ENCODE measurements at places on chromosomes 4 and X.

GRCh38 chr4:23070848-23071570 is 378.3 kb downstream of the GBA3 start:
- no peak for DNase-seq

- no peak for DNase-seq
Observed at GRCh38 chr4:13464543-13464942, 19.6 kb downstream of the RAB28 start.

GRCh38 chr4:152172146-152172545 is 363.7 kb downstream of the FBXW7 start:
- no peak for DNase-seq

DNA sequence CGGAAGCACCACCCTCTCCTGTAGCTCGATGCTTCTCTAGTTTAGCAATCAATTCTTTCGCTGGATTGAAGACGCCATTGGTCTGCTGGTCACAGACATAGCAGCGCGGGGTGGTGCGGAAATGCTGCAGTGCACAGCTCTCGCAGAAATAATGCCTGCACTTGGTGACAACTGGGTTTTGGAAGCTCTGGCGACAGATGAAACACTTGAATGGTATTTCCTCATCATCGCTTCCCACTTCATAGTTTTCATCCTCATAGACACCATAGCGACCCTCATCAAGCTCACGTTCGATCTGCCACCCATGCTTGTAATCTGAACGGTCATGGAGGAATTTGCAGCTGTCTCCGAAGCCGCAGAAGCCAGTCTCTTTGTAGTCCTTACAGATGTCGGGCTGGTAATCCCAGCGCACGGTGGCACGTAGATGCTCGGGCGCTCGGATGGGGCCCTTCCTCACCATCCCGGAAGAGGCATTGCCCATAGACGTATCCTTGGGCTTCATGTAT is 854 bp downstream of the RNF113A start:
- peak; percentile 16 for DNase-seq

DNA sequence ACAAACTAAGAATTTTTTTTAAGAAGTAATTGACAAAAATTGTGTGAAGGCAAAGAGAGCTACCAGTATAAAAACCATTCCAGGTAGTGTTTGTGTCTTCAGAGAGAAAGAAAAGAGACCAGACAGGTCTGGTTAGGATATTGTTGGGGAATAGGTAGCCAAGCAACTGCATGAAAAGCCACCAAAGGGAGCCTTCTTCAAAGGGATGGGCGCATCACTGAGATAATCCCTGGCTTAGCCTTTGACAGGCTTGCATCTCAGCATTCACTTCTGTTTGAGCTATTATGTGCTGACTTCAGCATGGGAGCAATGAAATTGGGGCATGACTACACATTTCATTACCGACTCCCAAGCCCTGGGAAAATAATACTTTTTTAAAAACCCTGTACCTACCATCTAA is 496.6 kb downstream of the IL1RAPL1 start:
- DNase-seq: no peak

DNA sequence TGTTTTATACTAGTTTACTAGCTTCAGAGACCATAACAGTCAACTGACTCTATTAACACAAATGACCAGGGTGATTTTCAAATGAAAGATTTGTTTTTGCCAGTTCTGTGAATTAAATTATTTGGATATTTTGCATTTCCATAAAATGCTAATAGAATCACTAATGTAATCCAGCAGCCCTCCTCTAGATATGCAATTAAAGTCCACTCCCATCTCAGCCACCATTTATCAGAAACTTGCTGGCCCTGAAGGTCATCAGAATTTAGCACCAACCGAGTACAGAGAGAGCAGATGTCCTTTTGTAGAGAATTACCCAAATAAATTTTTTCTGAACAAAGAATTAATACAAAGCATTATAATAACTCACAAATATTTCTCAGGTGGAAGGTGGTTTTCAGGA is 531.1 kb upstream of the SLIT2 start:
- DNase-seq: no peak

GRCh38 chrX:104913348-104913747 is 307.1 kb downstream of the TEX13A start:
- DNase-seq: no peak

DNA sequence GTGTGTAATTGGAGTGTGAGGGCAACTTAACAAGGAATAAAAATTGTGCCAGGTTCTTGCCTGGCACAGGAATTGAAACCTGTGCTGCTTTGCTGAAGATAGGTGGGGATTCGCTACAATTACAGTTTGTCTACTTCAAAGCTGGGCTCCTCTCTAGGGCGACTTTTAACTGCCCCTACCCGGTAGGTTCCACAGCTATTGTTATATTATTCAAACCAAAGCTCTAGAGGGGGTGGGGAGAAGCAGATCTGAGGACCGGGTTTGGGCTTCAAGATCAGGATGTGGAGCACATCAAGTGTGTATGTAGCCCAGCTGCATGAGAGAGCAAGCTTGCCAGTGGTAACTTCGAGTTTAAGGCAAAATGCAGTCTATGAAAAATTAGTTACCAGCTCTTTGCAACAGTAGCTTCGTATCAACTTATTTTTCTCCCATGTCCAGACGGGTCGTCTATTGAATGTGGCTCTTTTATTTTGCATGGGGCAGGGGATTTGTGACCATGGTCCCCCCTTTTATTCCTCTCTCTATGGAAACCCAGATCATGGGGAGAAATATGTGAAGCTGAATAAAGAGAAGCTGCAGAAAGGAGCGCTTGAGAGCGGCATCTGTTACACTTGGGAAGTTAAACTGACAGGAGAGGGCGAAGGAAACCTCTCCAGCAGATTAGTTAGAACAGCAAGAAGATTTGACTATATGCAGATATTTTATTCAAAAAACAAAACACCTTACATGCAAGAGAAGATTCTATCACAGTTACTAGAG is 3.2 kb upstream of the POU3F4 start:
- DNase-seq: no peak

- no peak for DNase-seq
Observed at GRCh38 chrX:15129412-15129811, 140.5 kb downstream of the ASB9 start.

GRCh38 chrX:37380924-37381323 is 31.8 kb downstream of the PRRG1 start:
- no peak for DNase-seq

DNA sequence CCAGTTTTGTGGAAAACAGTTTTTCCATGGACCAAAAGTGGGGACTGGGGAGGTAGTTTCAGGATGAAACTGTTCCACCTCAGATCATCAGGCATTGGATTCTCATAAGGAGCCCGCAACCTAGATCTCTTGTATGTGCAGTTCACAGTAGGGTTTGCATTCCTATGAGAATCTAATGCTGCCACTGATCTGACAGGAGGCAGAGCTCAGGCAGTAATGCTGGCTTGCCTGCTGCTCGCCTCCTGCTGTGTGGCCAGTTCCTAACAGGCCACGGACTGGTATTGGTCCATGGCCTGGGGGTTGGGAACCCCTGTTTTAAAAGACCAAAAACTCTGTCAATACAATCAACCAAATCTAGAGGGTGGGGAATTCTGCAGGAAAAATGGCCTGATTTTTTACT is 100.0 kb upstream of the EOLA2 start:
- no peak for DNase-seq

DNA sequence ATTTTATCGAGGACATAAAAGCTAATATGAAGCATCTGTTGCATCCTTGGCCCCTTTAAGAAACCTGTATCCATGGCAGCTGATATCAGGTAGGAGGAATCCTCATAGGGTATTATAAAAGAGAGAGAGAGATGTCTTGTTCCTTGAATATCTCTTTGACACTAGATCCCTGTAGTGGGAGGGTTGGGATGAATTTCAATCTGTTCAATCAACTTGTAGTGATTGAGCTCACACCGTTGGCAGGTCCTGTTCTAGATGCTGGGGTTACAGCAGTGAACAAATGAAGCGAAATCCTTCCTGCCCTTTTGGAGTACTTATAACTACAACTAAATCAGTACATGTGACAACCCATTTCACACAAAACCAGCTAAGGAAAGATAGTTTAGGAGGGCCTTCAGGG is 35.3 kb upstream of the GATB start:
- DNase-seq: no peak

DNA sequence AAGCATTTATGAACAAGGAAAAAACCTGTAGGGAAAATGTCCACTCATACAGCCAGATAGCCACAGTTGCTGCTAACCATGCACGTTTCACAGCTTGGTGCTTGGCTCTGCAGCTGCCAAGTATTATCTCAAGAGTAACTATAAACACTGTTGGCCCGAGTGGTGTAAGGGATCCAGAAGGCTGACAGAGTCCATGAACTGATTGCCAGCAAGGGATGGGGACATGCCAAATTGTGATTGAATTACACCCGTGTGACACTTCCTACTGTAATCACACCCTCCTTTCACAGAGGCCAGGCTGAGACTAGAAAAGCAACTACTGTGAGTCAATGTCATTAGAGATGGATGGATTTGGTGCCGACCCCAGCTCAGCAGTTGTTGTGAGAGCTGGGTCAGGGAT is 223.9 kb upstream of the ANKRD50 start:
- DNase-seq: no peak

GRCh38 chr4:3399277-3400194 is 42.2 kb upstream of the HGFAC start:
- DNase-seq: no peak

DNA sequence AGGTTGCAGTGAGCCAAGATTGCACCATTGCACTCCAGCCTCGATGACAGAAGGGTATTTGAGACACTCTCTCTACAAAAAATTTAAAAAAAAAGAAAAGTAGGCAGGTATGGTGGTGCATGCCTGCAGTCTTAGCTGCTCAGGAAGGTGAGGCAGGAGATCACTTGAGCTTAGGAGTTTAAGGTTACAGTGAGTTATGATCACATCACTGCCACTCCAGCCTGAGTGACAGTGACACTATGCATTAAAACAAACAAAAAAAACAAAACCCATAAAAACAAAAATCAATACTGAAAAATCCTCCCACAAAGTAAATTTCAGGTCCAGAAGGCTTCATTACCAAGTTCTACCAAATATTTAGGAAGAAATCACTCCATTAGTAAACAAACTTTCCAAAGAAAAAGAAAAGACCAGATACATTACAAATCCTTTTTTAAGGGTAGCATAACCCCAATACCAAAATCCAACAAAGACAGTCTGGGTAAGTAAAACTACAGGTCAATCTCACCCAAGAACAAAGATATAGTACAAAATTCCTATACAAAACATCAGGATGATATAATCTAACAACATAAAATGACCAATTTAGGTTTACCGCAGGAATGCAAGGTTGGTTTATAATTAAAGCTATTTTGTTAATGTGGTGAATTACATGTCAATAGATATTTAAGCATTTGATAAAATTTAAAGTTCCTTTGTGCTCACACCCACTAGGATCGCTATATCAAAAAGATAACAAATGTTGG is 11.7 kb downstream of the NELFA start:
- DNase-seq: no peak

DNA sequence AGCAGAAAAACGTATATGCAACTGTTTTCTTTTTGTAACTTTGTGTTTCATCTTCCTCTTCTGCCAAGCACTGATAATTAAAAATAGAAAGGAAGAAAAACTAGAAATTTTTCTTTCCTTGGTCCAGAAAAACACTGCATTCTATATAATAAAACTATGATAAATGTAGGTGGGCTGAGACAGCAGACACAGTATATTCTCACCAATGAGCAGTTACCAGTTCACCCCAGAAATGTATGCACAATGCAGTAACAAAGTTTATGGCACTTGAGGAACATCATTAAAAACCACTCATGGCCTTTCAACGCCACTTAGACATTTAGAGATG is 79.4 kb downstream of the FAT1 start:
- DNase-seq: no peak

- no peak for DNase-seq
Observed at GRCh38 chrX:139093201-139093600, 381.7 kb upstream of the FGF13 start.

DNA sequence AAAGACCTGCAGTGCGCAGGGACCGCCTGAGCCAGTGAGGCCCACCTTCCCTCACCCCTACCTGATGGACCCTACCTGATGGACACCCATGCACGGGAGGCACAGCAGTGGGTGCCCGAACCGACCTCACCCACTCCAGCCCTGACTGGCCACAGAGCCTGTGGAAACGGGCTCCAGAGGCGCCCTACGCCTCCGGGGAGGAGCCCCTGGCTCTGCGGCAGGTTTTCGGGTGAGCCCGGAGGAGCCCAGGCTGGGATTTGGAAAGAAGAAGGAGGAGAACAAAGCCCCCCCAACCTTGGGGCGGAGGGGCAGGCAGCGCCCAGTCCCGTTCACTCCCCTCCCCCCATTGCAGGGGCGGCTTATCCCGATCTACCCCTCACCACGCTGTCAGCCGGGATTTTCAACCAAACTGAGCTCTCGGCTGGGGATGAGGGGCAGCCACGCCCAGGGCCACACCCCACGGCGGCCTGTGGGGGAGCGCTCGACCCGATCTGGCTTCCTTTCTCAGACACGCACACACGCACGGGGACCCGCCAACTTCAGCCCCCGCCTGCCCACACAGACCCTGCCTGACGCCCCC is 675 bp downstream of the L1CAM start:
- no peak for DNase-seq

GRCh38 chr4:119002476-119002875 is 113.8 kb downstream of the SYNPO2 start:
- DNase-seq: no peak

DNA sequence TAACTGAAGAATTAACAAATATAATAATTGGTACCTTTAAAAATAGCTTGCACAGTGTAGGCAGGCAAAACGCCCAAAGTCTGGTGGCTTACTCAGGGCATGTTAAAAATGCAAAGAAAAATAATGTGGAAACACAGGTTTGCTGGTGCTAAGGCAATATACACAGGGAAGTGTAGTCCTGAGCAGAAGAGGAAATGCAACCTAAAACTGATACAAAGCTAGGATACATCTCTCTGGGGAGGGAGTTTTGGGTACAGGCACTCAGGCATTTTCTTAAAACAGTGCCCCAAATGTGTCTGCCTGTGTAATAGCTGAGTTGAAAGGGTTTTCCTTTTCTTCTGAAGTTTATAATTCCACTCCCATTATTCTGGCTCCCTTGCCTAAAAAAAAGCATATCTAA is 47.4 kb downstream of the TMPRSS11E start:
- DNase-seq: no peak

GRCh38 chrX:37726346-37726745 is 40.8 kb downstream of the XK start:
- no peak for DNase-seq

DNA sequence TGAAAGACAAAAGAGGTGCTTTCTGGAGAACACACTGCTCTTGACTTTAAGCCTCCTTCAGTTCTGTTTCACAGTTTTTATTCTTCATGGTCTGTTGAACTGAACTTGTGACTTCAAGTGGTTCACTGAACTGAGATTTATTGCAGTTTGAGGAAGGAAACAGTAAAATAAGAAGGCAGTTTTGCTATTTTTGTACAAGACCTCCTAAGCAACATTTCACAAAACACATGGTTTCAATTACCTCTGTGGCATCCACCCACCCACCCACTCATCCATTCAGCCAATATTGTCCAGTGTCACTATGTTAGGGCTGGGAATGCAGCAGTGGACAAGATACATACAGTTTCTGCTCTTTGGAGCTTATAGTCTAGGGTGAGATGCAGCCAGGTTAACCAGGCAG is 131.3 kb downstream of the IL1RAPL2 start:
- DNase-seq: no peak

DNA sequence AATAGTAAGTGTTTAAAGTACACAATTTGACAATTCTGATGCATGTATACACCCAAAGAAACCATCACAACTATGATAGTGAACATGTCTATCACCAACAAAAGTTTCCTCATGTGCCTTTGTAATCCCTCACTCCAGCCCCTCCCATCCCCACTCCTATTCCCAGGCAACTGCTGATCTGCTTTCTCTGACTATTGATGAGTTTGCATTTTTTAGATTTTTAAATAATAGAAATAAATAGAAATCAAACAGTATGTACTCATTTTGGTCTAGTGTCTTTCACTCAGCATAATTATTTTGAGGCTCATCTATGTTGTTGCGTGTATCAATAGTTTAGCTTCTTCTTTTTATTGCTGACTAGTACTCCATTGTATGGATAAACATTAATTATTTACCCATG is 5.3 kb upstream of the RPS4X start:
- DNase-seq: no peak
